ENCODE measurements at places on chromosomes 4 and X.

- no peak for DNase-seq
These were observed 56.3 kb downstream of the ZAR1 start for GRCh38 chr4:48546336-48546735.

DNA sequence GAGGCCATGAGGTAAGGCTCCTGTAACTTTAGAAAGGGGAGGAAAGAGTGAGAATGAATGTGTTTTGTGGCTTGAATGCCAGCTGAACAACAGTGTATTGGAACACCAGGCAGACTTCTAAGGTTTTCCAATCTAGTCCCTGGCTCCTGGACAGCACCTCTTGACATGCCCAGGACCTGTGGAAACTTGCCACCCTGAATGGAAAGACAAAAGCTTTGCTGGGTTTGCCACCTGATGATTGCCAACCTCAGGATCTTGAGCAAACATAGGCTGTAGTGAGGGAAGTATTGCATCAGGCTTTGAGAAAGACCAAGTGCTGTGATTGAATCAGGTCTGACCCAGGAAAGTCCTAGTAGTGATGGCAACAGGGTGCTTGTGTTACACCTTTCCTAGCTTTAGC lies 1393.1 kb upstream of the DIAPH2 start:
- DNase-seq: no peak

DNA sequence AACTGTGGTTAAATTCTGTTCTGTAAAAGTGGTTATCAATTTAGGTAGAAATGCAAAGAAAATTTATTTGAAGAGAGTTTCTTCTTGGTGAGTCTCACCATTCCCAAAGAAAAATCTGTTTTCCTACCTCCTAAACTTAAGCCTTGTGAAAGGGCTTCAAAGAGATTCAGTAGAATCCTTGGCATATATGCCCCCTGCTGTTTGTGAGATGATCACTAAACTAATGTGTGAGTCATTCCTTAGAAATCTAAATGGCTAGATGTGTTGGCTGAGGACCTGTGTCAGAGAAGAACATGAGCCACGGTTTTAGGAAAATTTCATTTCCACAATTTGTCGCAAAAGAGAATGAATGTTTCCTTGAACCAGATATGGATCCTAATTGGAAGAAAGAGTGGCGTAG lies 260.9 kb downstream of the SLC7A11 start:
- no peak for DNase-seq

DNA sequence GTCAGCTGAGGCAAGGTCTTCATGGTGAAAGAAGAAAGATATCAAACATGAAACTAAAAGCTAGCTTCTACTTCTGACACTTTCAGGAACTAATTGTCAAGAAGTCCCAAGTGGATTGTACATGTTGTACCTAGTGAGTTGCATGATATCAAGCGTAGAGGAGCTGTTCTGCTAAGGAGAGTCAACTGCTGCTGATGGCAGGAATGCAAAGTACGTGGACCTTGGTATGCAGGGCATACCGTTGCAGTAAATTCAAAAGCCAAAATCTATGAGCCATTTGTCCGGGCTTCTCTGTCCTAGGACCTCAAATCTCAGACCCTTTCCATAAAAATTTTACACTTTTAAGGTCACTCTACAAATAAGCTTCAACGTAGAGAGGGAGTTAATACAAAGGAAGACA lies 446.2 kb downstream of the KCTD8 start:
- DNase-seq: no peak

- no peak for DNase-seq
These were observed 960 bp upstream of the IL1RAPL1 start for GRCh38 chrX:28586286-28586685.

GRCh38 chr4:137656661-137657060 lies 124.4 kb upstream of the PCDH18 start:
- DNase-seq: no peak

DNA sequence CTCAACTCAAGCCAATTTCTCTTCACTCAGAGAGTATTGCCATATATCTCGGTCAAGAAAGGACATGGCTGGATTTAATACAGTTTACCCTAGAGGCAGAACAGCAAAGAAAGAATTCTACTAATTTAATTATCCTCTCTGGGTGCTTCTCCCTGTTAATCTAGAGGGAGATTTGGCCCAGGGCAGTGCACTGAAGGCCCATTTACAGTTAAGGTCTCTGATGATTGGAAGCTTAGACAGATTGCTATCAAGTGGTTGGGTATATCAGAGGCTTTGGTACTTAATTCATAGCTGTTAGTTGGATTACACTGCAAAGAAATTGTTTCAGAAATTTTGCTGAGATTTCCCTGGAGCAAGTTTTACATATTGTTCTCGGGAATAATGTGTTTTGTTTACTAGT lies 4.6 kb upstream of the CNKSR2 start:
- DNase-seq: no peak

GRCh38 chr4:147787204-147787603 lies 55.3 kb downstream of the ARHGAP10 start:
- DNase-seq: no peak

DNA sequence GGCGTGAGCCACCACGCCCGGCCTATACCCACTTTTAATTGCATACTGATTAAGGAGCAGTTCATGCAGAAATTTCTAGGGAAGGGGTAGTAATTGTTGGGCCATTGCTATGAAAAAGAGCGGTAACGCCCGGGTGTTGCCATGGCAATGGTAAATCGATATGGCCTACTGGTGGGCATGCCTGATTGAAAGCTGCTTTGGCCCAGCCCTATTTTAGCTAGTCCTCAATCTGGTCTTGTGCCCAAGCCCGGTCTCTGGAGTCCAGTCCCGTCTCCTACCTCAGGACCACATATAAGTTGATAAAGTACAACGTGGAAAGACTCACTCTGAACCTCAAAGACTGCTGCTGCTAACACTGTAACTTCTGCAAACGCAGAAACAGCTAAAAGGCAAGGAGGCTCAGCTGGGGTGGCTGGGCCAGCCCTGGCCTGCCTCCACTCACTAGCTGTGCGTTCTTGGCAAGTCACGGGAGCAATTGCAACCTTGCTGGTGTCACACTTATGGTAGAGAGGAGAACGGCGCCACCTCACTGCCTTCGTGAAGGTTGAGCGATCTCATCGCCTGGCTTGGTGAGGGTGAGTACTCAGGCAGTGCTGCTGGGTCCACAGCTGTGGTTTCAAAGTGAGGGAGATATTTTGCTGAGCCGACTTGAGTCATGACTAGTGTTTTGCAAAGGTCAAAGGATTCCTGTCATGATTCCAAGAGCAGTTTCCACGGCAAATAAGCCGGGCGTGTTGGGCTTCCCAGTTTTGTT lies 57.0 kb upstream of the GRPEL1 start:
- DNase-seq: no peak

GRCh38 chr4:5784960-5785611 lies 74.1 kb downstream of the EVC start:
- DNase-seq: no peak

DNA sequence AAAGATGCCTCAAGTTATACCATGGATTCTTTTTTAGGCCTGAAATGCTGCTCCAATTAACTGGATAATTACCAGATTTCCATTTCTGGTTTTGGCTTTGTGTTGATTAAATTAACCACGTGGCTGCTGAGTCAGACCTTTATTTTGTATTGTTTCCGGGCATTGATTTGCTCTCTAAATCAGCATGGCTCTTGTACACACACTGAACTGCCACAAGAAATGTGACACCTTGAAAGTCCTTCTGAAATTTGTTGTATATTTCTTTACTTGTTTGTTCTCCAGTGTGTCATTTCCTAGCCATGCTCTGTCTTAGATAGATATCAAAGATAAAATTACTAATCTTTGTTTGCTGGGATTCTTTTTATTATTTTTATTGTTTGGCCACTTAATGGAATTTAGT lies 11.7 kb downstream of the MTTP start:
- no peak for DNase-seq

GRCh38 chr4:385934-386707 lies 48.5 kb downstream of the ZNF141 start:
- no peak for DNase-seq

- no peak for DNase-seq
These were observed 301.9 kb upstream of the HS3ST1 start for GRCh38 chr4:11730545-11730944.

DNA sequence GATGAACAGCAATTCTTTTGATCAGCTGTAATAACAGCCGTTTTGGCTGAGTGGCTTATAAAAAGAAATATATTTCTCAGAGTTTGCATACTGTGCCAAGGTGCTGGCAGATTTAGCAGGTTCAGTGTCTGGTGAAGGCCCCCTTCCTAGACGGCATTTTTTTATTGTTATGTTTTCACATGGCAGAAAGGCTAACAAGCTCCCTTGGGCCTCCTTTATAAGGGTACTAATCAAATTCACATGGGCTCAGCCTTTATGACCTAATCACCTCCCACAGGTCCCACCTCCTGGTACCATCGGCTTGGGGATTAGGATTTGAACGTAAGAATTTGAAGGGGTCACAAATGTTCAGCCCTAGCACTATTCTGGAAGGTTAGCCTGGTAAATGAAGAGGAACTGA lies 431.9 kb downstream of the SPOCK3 start:
- DNase-seq: no peak

Measured in stimulated activated CD8-positive, alpha-beta memory T cell treated with anti-CD3 and anti-CD28 coated beads, Interleukin-12 subunit alpha, Interleukin-12 subunit beta, amount 100 ng/mL, for 4 hours (primary cell).